Astrocyte of the spinal cord (primary cell): ENCODE measurements at places on chromosomes 3 and 15.

DNA sequence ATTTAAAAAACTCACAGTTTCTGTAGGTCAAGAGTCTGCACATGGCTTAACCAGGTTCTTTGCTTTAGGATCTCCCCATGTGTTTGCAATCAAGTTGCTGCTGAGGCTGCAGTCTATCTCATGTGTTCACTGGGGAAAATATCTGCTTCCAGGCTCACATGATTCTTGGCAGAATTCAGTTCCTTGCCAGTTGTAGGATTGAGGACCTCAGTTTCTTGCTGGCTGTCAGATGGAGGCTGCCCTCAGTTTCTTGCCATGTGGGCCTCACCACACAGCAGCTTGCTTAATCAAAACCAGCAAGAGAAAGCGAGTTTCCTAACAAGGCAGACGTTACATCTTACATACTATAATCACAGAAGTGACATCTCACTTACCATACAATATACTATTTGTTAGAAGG, 10.0 kb upstream of the TBC1D5 start:
- no peak for DNase-seq

GRCh38 chr15:28101983-28102441, 2.9 kb upstream of the OCA2 start:
- DNase-seq = no peak

DNA sequence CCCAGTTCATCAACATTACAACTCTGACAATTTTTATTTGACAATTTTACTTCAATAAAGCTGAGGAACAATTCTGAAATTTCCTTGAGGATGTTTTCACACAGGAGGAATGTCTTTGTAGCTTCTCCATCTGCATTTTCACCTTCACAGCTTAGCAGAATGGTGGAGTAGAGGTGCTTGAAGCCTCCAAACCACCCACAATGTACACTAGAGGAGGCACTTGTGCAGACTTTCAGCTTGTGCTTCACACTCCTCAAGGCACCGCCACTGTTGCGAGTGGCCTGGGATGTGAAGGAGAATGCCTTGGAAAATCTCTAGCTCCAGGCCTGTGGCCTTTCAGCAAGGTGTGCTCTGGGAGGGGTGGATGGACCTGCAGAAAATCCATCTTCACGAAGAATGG, 181.9 kb downstream of the EPHB1 start:
- DNase-seq = no peak

DNA sequence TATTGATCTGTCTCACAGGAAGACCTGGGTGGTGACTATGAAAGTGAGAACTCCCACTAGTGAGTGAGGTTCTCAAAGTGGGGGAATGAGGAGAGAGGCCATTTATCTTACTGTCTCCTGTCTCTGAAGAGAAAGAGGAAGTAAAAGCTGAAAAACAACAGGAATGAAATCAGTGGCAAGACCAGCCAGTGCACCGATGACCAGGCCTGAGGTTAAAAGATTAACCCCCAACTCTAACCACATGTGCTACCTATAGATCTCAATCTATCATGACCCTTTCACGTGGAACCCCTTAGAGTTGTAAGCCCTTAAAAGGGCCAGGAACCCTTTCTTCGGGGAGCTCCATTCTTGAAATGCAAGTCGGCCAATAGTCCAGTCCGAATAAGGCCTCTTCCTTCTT, 239.3 kb upstream of the CNTN6 start:
- no peak for DNase-seq
